ENCODE measurements at places on chromosomes 2 and 18.
A peak's percentile ranks its signal among the peaks of the same experiment; 100 is the strongest.

DNA sequence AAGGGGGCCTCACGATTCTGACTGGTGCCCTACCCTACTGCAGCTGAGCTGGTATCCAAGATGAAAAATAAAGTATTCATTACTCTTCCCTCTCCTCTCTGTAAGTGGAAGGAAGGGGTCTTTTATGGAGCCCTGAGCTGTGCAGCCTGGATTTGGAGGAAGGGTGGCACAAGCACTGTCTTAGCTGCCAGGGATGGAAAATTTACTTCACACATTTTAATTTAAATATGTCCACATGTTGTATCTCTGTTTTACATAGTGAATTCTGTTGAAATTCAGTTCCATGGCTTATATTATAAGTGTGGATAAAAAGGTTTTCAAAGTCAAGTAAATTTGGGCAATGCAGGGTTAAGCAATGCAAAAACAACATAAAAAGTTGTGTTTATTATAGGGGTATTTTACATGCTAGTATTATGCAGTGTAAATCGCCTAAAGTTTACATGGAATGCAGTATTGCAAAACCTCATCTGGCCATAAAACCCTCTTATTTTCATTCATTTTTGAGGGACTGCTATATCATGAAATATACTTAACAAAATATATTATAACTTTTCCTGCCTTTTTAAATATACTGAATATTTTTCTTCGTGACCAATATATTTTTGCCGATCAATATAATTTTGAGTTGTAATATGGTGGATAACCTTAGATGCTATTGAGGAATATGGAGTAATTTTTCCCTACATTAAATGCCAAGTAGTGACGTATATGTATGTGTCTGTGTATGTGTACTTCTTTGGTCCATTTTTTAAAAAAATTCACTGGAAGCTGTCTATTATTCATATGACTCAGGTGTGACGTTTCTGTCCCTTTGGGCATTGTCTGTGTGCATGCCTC, 333.9 kb upstream of the CYRIA start:
- DNase-seq, result no peak

- no peak for DNase-seq
These were observed 67.3 kb downstream of the APOB start for GRCh38 chr2:20976527-20976926.

DNA sequence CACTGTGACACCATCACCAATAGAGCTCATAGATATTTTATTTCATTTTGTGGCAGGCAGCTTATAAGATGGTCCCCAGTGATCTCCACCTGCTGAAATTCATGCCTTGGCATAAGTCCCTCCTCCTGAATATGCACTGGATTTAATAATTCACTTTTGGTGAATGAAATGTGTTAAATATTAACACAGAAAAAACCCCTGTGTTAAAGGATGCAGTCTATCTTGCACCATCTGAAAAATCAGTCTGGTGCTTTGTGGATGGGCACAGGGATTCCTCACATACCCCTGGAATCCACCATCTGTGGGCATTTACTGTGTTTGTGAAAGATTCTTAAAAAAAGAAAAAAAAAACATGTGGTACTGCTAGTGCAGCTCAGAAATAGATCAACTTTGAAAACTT, 26.1 kb upstream of the WIPF1 start:
- no peak for DNase-seq

GRCh38 chr2:156356014-156356754, 23.7 kb upstream of the NR4A2 start:
- DNase-seq, result no peak

- no peak for DNase-seq
These were observed 21.9 kb downstream of the MRPL35 start for GRCh38 chr2:86221066-86221684.

DNA sequence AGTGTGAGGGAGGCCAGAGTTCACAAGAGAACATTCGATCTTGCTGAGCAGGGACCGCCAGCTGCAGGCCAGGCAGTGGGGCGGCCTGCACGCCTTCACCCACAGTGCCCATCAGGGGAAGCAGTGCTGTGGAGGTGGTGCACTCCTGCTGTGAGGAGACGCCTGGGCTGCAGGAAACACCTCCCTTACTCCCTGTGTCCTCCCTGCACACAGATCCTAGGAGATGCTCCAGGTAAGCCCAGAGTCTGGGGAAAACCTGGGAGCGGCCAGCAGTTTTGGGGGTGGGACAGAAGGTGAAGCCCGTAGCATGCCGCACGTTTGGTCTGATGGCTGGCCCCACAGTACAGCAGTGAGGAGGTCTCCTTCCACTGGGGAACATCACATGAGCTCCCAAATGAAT, 180.8 kb upstream of the RAB6C start:
- DNase-seq, result no peak

GRCh38 chr18:63367053-63367953, at the start of gene KDSR:
Gene KDSR (minus strand): TSS chr18:63367206. CDS start chr18:63367118, 88 bp downstream.
- peak; percentile 93 for DNase-seq

DNA sequence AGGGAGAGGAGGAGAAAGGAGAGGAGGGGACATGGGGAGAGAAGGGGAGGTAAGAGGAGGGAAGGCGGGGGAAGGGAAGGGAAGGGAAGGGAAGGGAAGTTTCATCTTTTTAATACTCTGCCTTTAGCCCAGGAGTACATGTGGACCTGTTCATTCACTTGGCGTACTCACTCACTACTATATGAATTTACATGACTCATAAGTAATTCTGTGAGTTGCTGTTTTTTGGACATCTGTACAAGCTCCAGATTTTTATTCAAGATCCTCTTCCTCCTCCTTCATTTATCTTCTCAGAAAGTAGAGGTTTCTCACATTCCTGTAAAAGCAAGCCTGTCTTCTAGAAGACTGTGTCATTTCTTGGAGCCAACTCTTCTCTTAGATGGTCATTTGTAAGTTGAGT, 84.6 kb downstream of the RDH14 start:
- no peak for DNase-seq

DNA sequence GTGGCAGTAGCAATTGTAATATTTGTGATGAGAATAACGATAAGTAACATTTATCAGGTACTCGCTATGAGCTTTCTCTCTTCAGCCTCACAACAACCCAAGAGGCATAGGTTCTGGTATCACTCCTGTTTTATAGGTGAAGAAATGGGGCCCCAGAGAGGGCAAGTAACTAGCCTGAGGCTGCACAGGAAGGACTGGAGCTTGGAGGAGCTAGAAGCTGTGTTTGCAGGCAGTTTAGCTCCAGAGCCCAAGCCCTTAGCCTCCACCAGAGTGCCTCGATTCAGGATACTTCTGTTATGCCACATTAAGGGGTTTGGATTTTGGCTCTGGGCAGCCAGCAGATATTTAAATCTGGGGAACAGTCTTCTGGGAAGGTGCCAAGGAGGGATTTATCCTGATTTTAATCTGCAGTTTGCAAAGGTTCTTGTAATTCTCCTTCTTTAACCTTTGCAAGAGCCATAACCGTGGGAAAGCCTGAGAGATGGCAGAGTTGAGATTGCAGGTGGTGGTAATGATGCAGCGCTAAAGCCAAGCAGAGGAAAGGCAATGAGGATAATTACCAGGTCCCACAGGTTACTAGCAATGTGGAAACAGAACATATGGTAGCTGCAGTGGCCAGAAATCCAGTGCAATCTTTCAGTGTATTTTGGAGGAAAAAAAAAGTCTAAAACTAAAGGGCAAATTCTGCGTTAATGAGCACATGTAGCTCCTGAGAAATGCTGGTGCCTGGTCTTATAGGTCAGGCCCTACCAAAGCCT, 9.1 kb downstream of the MOCOS start:
- DNase-seq, result no peak

- DNase-seq, result no peak
These were observed 24.3 kb downstream of the MOCOS start for GRCh38 chr18:36211612-36212065.

- DNase-seq, result no peak
These were observed 95.1 kb downstream of the USP40 start for GRCh38 chr2:233471291-233472035.

GRCh38 chr18:68607852-68608251, 107.1 kb downstream of the TMX3 start:
- DNase-seq, result no peak

DNA sequence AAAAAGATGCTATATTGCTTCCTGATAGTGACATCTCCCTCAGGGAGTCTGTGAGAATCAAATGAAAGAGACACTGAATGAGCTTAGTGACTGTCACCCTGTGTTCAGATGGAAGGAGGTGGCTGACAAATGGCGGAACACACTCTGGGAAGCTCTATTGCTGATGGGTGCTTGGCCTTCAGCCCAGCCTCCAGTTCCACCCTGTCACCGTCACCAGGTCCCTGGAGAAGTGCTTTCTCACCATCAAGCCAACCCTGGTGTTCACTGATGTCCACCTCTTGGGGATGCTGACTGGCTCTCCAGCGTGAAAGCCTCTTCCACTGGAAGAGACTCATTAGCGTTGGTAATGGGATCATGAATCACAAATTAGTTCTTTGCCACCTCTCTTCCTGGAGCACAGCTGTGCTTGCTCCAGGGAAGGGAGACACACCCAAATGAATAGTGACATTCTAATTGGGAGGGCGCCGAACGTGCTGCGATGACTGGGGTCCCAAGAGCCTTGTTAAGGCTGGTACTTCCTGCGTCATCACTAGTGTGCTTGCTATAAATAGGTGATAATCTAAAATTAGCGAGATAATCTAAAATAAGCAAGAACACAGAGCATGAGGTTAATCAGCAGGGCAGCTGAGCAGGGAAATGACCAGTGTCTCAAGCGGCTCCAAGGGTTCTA, 154.0 kb downstream of the CLIP4 start:
- DNase-seq, result no peak

GRCh38 chr2:59353306-59353921, 1112.3 kb upstream of the FANCL start:
- DNase-seq, result no peak

GRCh38 chr2:173792166-173792565, 173.0 kb downstream of the SP3 start:
- DNase-seq, result no peak

DNA sequence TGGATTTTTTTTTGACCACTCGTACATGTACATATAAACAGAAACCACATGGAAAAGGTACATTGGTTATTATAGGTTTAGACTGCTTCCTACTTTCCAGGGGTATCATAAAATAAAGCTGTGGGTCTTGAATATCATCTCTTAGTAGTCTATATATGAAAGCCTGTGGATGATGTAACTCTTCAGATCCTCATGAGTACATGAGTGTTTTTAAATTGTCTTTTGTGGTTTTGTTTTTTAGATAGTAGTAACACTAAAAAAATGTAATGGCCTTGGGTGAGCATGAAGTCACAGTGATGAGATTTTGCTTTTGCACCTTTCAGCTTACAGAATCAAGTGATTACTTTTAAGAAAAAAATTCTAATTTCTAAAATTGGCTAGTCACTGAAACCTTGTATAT, 80.2 kb downstream of the RAB3GAP1 start:
- peak; percentile 24 for DNase-seq

Data from BJ (cell line).